ENCODE measurements at places on chromosomes 12 and 14.

GRCh38 chr12:51951843-51952722 lies 584 bp downstream of the ACVR1B start:
- no peak for DNase-seq

GRCh38 chr14:105905456-105905855 lies 379.1 kb downstream of the TMEM121 start:
- DNase-seq: no peak

GRCh38 chr14:105857826-105858675 lies 331.7 kb downstream of the TMEM121 start:
- DNase-seq: no peak

DNA sequence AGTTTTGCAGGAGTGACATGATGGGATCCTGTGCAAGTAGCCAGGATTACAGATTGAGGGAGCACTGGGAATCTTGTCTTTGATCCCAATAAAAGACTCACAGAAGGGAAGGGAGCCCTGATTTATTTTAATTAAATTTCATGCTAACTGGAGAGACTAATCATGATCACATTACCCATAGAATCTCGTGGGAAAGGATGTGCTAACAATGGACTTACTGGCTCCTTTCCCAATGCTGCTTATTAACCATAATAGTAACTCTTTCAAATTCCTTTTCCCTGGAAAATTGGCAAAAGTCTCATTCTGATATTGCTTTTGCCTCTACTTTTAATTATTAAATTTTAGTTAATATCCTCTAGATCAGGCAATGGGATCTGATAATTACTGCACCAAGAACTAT lies 174.8 kb upstream of the AVPR1A start:
- no peak for DNase-seq

DNA sequence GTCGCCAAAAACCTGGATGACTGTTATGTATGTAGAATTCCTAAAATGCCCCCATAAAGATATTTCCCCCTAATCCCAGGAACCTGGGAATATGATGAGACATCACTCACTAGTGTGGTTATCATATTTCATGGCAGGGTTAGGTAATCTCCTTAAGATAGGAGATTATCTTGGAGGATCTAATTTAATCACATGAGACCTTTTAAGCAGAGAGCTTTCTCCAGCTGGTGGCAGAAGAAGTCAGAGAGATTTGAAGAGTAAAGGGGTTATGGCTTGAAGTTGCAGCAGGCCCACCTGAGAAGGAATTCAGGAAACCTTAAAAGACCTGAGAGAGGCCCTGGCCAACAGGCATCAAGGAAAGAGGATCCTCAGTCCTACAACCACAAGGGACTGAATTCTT lies 53.6 kb downstream of the DYRK2 start:
- DNase-seq: no peak

DNA sequence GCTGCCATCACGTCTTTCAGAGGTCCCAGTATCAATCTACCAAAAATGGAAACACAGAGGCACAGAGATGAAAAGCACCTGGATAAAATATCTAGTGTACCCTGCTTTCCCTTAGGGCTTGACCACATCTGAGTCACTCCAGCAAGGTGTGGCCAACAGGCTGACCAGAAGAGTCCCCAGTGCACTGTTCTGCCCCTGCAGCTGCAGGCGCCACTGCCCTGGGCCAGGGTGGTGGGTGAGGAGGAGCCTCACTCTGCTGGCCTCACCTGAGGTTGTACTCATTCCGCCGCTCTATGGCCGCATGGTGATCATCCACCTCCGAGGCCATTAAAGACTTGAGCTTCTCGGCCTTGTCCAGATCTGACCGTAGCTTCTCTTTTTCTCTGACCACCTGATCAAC lies 60.4 kb downstream of the NIN start:
- no peak for DNase-seq

DNA sequence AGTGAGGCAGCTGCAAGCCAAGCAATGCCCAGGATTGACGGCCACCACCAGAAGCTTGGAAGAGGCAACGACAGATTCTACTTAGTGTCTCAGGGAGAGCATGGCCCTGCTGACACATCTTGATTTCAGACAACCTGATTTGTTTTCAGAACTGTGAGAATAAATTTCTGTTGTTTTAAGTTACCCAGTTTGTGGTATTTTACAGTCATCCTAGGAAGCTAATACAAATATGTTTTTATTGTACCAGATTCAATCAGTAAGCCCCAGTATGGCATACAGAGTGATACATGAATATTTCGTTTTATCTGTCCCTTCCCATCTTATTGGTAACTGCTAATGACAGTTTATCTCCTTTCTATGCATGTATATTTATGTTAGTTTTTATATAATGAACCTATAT lies 62.3 kb downstream of the SAMD4A start:
- DNase-seq: no peak

GRCh38 chr12:124296295-124296915 lies 1.5 kb downstream of the RFLNA start:
- DNase-seq: no peak

DNA sequence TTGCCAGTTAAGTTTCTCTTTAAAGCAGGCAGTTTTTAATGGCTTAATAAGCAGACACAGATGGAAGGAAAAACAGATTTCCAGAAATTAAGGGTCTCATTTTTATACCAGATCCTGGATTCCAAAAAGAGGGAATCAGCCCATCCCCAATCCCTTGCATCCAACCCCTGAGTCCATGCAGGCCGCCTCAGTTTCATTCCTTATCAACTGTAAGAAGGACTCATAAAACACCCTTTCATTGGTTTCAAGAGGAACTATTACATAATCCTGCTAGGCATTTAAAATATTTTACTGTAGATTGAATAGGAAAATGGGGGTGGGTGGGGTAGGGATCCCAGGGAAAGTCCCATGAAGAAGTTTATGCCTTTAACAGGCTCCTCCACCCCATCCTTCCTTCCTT lies 9.4 kb downstream of the CCDC184 start:
- DNase-seq: no peak

- no peak for DNase-seq
These were observed 23.6 kb upstream of the WNK1 start for GRCh38 chr12:728781-729180.

DNA sequence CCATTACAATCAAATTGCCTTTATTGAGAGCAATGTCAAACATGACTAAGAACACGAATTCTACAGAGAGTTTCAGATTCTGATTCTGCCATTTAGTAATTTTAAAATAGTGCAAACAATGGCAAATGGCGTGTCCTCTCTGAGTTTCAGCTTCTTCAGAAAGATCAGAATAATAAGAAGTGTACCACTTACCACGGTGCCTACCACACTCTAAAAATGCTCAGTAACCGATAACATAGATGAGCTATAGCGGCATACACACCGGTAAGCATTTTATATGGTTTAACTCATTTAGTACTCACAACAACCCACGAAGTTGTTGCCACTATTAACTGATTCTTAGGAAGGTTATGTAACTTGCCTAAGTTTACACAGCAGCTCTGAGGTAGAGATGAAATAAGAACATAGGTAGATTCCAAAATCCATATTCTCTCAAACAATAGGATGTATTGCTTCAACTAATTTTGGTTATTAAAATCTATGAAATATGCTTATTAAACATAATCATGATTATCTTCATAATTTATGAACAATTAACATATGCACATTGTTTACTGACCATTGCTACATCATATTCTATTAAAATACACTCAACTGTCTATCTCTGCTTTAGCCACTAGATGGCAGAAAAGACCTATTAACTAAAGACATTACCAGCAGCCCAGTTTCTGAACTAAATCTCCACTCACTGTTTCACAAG lies 38.3 kb downstream of the SLC6A15 start:
- DNase-seq: peak; percentile 5

DNA sequence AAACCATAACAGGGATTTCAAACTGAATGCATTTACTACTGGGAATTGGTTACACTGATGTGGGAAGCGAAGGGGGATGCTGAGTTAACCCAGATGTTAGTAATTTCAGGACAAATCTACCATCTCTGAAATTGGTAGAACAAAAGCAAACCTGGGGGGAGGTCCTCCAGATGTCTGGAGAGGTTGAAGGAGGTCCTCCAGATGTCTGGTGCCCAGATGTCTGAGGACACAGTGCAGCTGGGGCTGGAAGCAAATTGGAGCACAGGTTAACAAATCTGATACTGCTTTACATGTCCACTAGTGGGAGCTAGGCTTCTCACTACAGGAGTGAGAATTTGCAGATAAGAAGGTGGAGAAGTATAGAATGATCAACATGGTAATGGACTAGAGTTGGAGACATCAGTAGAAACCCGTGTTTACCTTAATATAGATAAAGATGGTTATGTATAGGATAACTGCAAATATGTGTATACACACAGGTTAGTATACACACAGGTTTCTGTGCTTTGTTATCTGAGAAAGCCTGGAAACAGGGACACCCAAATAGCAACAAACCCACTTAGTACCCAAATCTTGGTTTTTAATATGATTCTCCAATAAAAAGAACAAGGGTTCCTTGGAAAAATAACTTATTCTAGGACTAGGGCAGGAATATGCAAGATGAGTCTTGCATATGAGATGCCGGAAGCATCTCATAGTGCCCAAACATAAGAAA lies 162.5 kb downstream of the C12orf50 start:
- DNase-seq: no peak

Data from AG04449 (cell line).